ENCODE measurements at places on chromosomes 3 and 15.

DNA sequence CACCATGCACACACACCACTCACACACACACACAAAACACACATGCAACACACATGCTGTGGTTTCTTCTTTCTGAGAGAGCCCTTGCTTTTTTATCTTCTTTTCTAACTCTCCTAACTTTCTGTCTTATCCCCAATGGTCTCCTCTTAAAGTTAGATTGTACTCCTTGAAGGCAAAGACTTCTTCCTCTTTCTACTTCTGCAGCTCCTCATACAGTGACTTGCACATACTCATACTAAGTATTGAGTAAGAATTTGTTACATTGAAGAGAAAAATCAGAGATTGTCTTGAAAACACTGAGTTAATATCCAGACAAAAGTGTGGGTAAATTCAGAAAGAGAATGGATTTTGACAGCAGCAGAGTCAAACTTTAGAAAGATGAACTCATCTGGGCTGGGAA lies 64.4 kb downstream of the GTPBP8 start:
- DNase-seq = no peak

GRCh38 chr3:194300382-194300758 lies 50.8 kb downstream of the CPN2 start:
- DNase-seq = no peak

DNA sequence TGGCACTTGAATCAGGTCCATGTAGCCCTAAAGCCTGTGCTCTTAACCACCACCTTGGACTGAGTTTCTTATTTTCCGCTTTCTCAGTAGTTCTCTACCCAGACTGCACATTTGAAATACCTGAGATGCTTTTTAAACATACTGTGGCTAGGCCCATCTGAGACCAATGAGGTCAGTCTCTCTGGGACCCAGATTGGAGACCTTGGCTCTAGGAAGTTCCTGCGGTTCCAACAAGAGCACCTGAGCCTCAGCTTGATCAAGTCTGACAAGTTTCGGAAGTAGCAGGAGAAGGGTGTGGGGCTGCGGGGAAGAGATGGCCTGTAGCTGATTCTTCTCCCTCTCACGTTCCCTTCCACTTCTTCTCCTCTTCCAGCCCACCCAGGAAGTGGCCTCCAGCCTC lies 11.5 kb upstream of the TSEN2 start:
- peak; percentile 39 for DNase-seq

GRCh38 chr15:79736435-79737000 lies 160.3 kb downstream of the MTHFS start:
- no peak for DNase-seq

- peak; percentile 14 for DNase-seq
These were observed 706 bp upstream of the RPL35A start for GRCh38 chr3:197949191-197949777.

DNA sequence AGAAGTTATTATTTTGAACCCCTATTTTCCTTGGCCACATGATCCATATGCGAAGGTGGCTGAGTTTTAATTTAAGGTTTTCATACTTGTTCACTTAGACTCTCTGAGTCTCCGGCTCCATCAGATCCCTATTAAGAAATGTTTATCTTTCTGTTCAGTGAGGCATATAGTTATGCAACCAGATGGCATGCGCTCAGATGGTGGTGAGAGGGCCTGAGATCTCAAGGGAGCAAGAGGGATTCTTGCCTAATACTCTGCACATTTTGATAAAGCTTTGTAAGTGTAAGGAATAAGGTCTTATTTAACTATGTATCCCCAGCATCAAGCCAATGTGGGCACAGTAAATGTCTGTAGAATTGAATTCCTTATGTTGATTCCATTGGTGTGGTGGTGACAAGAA lies 78.9 kb upstream of the DPH6 start:
- no peak for DNase-seq
